Fibroblast of skin of scalp (primary cell): ENCODE measurements at places on chromosomes 16 and 17.

DNA sequence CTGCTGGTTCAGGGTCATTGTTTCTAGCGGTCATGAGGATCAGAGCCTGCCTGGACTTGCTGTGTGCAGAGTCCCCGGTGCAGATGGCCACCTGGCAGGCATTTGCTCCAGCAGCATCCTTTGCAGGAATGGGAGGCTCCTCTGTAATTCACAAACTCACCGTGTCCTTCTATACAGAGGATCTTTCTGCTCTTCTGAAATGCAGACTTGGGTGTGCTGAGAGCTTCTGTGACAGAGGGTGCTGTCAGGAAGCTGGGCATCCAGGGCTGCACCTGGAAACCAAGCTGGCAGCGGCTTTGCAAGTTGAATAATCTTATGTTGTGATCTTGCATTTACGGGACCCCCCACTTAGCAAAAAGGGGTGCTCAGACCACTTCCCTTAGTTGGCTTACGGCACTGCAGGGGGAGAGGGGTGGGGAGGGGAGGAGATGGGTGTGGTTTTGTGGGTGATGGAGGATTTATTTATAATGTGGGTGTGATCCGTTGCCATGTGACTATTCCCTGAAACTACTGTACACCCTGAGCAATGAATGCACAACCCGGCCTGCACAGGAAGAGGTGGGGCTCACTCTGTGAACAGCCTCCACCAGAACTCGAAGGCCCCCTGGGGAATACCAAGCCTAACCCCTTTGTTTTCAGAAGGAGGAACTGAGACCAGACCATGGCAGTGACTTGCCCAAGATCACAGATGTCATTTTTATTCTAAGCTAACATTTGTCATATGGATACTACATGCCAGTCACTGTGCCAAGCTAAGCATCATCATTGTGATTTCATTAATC, 178.3 kb downstream of the PRKCB start:
- DNase-seq = no peak

- no peak for DNase-seq
Measured at GRCh38 chr17:61209525-61209924, 190.1 kb upstream of the TBX2 start.

DNA sequence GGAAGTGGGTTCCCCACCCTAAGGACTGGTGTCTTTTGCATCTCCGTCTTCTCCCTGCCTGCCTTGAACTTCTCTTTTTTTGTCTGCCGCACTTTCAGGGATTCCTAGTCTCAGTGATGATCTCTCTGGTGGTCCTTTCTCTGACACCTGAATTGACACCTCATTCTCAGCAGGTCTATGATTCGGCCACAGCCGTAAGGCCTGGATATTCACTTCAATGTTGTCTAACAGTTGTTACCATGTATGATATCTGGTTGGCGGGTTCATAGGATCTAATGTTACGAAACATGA, 25.1 kb upstream of the SLC47A1 start:
- no peak for DNase-seq

GRCh38 chr17:48893646-48894508, 1.3 kb downstream of the ATP5MC1 start:
- DNase-seq = no peak

DNA sequence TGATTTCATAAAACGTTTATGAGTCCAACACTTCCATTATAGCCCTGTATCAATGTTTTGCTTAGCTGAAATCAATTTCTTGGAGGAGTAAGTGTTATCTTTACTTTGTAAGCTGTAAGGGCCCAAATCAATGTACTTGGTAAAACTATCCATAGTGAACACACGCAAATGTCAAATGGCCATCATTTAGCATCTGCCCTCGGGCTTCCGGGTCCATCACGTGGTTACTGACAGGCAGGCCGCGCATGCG, 687 bp upstream of the NARF start:
- no peak for DNase-seq

- no peak for DNase-seq
Measured at GRCh38 chr16:29912087-29912486, 11.8 kb downstream of the ASPHD1 start.

DNA sequence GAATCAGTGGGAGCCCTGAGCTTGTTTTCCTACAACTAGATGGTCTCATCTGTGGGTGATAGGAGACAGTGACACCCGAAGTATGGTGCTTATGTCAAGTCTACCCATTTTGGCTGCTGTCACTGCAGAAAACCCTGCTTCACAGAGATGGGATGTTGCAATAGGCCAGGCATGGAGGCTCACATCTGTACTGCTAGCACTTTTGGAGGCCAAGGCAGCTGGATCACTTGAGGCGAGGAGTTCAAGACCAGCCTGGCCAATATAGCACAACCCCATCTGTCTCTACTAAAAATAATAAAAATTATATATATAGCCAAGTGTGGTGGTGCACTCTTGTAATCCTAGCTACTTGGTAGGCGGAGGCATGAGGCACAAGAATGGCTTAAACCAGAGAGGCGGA, 2.3 kb upstream of the HERPUD1 start:
- no peak for DNase-seq

DNA sequence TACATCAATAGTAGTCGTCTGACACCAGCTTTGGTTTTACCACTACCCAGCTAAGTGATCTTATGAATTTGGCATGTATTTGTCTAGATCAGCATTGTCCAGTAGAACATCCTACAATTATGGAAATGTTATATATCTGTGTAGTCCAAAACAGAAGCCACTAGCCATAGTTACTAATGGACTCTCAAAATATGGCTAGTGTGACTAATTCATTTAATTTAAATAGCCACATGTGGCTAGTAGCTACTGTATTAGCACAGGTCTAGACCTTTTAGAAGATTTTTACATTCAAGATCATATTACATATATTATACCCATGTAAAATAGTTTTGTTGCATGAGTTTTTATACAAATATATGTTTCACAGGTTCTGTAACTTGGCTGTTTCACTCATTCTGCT, 27.0 kb upstream of the NFAT5 start:
- no peak for DNase-seq
